ENCODE measurements at places on chromosomes 3 and 15.

- peak; percentile 39 for DNase-seq
Measured at GRCh38 chr15:89364741-89365450, 30.3 kb upstream of the POLG start.

- no peak for DNase-seq
Measured at GRCh38 chr15:33074942-33075341, 119.6 kb downstream of the FMN1 start.

- no peak for DNase-seq
Measured at GRCh38 chr3:57604971-57605370, 7.8 kb upstream of the ARF4 start.

GRCh38 chr3:35651851-35652250 is 12.5 kb downstream of the ARPP21 start:
- DNase-seq, result peak; percentile 37

DNA sequence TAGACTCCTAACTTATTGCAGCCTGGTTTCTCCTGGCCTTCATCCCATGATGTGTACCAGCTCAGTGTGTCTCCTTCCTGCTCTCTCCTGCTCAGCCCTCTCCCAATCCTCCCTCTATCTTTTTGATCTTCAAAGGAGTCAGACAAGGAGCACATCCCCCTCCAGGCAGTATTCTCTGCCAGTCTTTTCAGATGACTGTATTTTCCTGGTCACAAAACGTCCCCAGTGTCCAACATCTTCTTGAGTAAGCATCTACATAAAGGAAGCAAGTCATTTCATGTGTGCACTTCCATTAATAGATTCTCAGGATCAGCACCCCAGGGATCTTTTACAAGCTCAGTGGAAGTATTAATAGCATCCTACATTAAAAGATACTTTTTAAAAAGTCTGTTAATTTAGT is 148.9 kb upstream of the THBS1 start:
- DNase-seq, result no peak

- DNase-seq, result no peak
Measured at GRCh38 chr3:56347219-56347871, 120.9 kb downstream of the ERC2 start.

- no peak for DNase-seq
Measured at GRCh38 chr3:58041826-58042324, 33.7 kb downstream of the FLNB start.

- DNase-seq, result no peak
Measured at GRCh38 chr15:49501586-49501985, 78.5 kb downstream of the FGF7 start.

- no peak for DNase-seq
Measured at GRCh38 chr3:177337541-177338331, 140.5 kb upstream of the TBL1XR1 start.

GRCh38 chr15:55186331-55186730 is 10.4 kb downstream of the RSL24D1 start:
- no peak for DNase-seq
